ENCODE measurements at places on chromosomes 12 and 14.
A peak's percentile ranks its signal among the peaks of the same experiment; 100 is the strongest.

GRCh38 chr12:13093848-13094220 lies 9.6 kb downstream of the GSG1 start:
- no peak for DNase-seq

DNA sequence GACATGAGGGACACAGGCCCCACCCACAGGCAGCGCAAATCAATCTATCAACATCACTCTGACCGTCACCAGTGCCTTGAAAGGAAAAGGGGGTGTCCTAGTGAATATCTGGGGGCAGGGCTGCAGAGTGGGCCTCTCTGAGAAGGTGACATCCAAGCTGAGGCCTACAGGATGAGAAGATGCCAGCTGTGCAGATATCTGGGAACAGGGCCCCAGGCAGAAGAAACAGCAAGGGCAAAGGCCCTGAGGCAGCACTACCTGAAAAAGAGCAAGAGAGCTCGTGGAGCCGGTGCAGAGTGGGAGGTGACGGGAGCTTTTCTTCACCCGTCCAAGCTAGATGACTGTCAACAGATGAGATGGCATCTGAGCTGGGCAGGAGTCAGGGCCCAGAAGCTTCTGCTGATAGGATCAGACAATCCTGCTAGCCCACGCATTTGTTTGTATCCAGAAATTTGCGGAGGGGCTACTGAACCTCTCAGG lies 12.5 kb upstream of the TMEM119 start:
- DNase-seq = no peak

DNA sequence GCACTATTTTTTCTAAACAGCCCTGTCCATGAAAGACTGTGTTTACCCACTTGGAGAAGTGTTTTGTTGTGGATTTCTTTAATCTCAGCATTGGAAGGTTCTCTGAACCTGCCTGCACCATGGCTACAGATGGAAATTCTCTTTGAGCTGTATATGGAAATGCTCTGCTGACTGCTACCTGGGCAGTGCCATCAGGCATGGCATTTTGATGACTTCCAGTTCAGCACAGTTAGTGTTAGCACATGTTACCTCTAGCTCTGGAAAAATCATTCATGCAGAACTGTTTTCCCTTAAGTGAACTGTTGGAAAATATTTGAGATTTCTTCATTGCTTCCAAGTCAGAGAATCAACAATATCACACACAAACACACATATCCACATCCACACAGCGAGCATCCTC lies 52.6 kb upstream of the RIC8B start:
- DNase-seq = no peak

DNA sequence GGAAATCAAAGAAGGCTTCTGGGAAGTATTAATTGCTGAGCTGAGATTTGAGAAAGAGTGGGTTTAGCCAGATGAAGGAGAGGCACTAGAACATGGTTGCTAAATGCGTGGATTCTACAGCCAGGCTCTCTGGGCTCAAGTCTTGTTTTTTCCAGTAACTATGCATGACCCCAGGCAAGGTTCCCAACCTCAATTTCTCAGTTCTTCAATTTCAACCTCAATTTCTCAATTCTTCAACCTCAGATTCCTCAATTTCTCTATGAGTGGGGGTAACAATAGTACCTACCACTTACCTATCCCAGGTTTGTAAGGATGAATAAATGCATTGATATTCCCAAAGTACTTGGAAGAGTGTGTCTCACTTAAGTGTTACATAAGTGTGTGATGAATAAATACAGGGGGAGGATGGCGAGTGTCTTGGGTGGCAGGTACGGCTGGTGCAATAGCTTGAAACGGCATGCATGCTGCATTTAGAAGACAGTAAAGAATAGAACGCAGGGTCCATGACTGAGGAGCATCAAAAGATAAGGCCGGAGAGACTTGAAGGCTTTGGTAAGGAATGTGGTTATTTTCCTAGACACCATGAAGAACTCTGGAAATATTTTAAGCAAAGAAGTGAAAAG lies 149.1 kb upstream of the ATP2B1 start:
- DNase-seq = no peak

DNA sequence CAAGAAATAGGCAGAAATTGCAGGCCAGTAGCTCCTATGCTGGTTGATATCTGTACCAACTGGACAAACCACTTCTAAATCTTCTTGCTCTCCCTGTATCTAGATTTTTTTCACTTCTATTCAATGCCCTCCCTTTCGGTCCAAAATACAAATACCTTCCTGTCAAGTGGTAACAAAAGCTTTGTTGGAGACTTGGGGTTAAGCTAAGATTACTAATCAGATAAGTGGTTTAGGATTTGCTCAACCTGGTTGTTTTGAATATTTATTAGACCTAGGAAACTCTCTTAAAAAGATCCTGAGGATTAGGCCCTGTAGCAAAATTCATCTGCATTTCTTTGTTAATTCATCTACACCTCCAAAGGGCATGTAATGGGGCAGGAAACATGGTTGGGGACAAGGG lies 410.1 kb downstream of the NAV3 start:
- DNase-seq = no peak

GRCh38 chr12:104799458-104799857 lies 158.6 kb downstream of the SLC41A2 start:
- peak; percentile 39 for DNase-seq

DNA sequence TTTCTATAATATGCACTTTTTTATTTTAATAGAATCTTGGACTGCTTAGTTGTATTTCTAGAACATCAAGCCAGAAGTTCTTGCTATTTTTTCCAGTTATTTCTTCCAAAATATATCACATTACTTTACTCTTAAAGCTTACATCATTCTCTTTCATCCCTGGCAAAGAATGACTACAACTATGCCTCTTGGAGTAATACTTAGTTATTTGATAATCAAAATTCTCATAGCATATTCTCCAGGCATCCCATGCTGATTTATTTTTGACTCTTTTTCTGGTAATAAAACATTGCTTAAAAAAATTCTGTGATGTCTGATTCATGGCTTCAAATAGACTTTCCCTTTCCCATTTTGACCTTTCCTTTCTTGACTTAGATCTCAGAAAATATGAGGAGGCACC lies 118.7 kb upstream of the TSPAN8 start:
- DNase-seq = no peak

DNA sequence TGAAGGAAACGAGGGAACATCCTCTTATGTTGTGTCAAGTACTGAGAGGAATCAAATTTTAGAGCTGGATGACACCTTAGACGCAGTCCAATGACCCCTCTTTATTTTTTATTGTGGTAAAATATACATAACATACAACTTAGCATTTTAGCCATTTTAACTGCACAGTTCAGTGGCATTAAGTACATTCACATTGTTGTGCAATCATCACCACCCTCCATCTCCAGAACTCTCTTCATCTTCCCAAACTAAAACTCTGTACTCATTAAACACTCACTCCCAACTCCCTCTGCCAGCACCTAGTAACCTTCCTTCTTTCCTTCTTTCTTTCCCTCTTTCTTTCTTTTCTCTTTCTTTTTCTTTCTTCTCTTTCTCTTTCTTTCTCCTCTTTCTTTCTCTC lies 97.2 kb upstream of the SLC24A4 start:
- DNase-seq = no peak

DNA sequence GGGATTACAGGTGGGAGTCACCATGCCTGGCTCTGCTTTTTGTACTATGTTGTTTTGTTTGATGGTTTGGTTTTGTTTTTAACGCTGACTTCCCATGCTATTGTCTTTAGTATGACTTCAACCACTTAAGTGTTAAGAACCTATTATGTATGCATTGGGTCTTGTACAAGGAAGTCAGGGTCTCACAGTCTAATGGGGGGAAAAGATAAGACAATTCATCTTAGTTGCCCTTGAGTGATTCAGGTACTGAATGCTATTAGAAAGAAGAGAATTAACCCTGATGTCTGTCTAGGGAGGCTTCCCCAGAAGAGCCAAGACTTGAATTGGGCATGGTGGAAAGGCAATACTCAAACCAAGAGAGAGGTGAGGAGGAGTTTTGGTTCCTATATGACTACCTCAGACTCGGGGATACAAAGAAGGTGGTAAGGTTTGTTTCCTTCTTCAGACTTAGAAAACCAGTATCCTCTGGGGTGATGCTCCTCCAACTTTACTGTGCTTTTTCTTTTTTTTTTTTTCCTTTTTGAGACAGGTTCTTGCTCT lies 64.6 kb downstream of the SUSD6 start:
- no peak for DNase-seq

Data from GDM1 (cell line).